ENCODE measurements at places on chromosomes 3 and 15.

DNA sequence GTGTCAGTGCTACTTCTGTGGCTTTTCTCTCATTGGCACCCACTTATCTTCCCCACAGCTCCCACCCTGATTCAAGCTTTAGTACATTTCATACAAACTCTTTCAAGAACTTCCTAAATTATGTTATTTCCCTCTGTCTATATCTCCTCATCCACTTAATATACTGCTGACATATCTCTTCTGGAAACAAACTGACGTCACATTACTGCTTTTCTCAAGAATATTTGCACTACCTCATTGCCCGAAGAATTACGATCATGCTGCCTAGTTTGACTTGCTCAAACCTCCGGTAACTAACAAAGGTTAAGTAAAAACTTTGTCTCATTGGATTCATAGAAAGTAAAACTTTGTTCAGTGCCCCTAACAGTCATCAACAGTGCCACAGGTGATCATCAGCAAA, 76.5 kb downstream of the STAC start:
- no peak for DNase-seq

- DNase-seq: no peak
Observed at GRCh38 chr3:171333784-171334464, 126.3 kb downstream of the TNIK start.

- no peak for DNase-seq
Observed at GRCh38 chr15:56699743-56700142, 33.6 kb downstream of the ZNF280D start.

DNA sequence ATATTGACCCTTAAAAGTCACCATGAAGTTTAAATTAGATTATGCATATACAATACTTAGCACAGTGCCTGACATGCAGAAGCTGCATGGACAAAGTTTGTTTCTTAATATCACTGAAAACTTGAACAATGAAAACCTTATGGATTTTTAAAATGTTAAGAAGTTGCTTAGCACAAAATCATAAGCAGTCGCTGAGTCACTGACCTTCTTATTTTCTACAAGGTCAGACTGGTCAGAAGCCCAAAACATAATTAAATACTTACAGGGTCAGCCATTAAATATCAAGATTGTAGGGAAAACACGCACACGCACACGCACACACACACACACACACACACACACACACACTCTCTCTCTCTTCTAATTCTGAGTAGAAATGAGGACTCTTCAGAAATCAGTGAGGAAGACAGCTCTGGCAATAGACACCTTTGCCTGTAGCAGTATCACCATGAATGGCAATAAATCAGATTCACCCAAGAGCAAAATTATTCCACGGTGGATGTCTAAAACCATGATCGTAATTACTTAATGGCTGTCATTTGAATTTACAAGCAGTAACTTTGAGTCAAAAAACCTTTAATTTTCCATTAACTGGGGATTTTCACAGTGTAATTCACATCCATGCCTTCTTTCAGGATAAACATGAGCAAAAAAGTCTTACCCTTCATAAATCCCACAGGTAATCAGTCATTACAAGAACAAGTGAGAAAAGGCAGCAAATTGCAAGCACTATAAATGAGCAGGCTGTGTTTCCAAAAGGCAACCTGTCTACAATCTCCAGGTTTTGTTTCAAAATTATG, 147.5 kb downstream of the OSBPL10 start:
- DNase-seq: no peak

DNA sequence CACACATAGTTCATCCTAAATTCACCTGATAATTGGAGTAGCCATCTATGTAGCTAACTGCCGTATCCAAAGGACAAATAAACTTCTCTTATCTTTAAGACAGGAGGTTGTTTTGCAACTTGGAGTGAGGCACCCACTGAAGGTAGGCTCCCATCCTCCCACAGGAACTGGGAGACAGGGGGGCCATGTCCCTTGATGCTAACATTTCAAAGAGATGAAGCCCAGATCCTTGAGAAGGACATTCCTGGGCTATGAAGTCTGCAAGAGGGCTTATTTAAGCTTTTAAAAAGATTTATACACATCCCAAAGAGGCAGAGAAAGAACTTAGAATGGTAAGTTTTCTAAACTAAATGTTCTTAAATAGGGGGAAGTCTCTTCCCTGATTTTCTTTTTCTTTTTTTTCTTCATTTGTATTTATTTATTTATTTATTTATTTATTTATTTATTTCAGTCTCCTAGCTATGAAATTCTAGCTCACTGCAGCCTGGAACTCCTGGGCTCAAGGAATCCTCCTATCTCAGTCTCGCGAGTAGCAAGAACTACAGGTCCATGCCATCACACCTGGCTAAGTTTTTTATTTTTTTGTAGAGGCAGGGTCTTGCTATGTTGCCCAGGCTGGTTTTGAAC, 12.8 kb upstream of the MOBP start:
- no peak for DNase-seq

Data from NCI-H524 (cell line).